ENCODE measurements at places on chromosomes 4 and X.

GRCh38 chr4:6271701-6272465 is 2.2 kb downstream of the WFS1 start:
- no peak for DNase-seq

GRCh38 chr4:99235955-99236354 is 16.9 kb upstream of the ADH6 start:
- DNase-seq = no peak

- DNase-seq = no peak
Measured at GRCh38 chr4:128596115-128596514, 213.4 kb upstream of the JADE1 start.

DNA sequence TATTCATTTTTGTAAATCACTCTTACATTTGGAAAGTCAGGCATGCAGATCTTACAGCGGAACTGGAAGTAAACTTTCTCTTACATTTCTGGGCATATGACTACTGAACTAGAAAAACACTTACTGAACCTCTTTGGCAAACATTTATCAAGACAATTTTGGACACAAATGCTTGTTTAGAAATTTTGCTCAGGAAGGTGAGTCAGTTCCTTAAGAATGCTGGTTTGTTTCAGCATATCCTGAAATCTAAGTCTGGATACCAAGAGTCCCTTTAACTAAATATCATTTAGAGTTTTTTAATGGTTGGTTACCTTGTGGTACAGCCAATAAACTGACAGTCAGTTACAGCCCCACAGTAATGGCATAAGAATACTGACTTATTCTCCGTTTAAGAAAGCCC is 15.0 kb downstream of the SHISA3 start:
- DNase-seq = no peak

GRCh38 chr4:56112377-56112776 is 163.6 kb downstream of the CEP135 start:
- DNase-seq = no peak

DNA sequence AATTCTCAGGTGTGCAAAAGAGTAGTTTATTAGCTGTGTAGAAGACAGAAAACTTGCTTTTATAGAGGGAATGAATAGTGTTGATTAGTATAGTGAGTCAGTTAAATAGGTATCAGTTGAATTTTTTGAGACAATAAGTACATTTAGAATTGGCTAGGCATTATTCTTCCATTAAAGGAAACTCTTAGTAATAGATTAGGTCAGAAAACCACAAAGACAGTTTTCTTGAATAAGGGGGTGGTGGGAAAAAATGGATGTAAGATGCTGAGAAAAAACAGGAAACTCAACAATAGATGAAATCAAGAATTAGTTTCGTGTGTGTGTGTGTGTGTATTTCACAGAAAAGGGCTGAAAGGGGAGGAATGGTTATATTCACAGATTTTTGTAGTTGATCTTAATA is 16.8 kb downstream of the CD38 start:
- no peak for DNase-seq

DNA sequence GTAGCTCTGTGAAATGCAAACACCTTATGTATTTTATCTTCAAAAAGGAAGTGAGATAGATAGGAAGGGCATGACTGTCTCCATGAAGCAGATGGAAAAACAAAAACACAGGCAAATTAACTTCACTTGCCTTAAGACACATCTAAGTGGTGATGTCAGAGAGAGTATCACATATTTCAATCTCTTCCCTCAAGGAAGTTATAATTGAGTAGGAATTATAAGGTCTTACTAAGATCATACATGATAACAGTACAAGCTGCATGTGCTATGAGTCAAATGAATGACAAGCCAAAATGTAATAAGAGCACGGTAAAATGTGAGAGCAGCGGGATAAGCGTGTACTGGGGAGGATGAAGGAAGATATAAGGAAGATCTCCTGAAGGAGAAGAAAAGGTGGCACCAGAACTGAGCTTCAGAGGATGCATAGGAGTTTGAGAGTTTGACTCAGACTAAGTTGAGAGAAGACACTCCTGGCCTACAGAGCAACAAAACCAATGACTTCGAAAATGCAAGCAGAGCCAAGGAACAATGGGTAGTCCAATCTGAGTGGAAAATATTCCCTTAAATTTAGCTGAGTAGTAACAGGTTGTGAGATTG is 43.3 kb upstream of the GALNT7 start:
- no peak for DNase-seq

GRCh38 chr4:88696630-88697029 is 999 bp downstream of the NAP1L5 start:
- no peak for DNase-seq

- no peak for DNase-seq
Measured at GRCh38 chr4:40877081-40877480, 127.3 kb downstream of the NSUN7 start.
